ENCODE measurements at places on chromosomes 16 and 17.

- DNase-seq, result no peak
Measured at GRCh38 chr16:87556941-87557459, 45.3 kb upstream of the JPH3 start.

GRCh38 chr17:77489239-77489892 lies 348.6 kb downstream of the SEC14L1 start:
- DNase-seq, result no peak

GRCh38 chr16:20744922-20745440 lies 3.4 kb upstream of the THUMPD1 start:
- no peak for DNase-seq

GRCh38 chr17:57781386-57782061 lies 36.4 kb upstream of the CCDC182 start:
- DNase-seq, result no peak

DNA sequence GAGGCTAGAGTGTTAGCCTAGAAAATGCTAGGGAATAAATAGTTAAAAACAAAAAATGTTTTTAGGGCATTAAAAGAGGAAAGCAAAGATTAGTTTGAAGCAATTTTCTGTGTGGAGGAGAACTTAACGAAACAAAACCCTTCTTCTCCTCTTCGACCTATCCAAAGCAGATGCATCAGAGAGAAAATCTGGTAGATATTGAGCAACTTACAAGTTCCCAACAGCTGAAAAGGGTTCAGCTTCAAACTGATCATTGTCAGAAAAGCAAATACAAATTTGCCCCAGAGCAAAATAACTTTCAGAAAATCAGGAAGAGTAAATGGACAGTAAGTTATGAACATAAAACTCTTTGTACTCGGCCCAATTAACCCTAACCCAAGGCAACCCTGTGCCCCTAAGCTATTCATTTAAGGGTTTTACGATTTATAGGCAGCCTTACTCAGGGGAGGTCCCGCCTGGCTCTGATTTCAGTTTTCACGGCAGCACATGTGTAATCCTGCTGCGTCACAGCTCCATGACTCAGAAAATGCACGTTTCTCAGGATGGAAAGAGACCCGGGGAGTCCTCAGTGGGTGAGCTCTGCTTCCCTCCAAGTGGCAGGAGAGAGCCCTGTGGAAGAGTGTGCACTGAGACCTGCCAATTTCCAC lies 405.7 kb upstream of the SALL1 start:
- no peak for DNase-seq

GRCh38 chr16:75192606-75193264 lies 14.2 kb downstream of the CTRB2 start:
- no peak for DNase-seq

- no peak for DNase-seq
Measured at GRCh38 chr17:45768000-45768399, 16.1 kb upstream of the CRHR1 start.

GRCh38 chr16:63617990-63618763 lies 1503.7 kb downstream of the CDH11 start:
- no peak for DNase-seq

All from activated CD8-positive, alpha-beta memory T cell treated with anti-CD3 and anti-CD28 coated beads for 4 hours (primary cell).